ENCODE measurements at places on chromosomes 5 and 9.

DNA sequence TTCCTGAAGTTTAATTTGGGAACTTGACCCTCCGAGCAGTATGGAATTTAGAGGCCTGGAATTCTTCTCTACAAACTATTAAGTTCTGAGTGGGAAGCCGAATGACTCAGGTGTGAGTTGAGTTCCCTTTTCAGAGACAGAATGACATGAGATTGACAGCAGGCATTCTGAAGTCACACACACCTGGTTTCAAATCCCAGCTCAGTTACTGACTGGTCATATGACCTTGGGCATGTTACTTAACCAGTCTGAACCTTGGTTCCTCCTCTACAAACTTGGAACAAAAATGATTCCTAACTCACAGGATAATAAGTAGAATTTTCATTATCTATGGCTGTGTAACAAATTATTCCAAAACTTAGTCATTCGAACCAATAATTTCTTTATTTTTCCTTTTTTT, 45.5 kb upstream of the GPBP1 start:
- no peak for DNase-seq

- DNase-seq: no peak
Measured at GRCh38 chr5:169796731-169797130, 159.7 kb downstream of the DOCK2 start.

DNA sequence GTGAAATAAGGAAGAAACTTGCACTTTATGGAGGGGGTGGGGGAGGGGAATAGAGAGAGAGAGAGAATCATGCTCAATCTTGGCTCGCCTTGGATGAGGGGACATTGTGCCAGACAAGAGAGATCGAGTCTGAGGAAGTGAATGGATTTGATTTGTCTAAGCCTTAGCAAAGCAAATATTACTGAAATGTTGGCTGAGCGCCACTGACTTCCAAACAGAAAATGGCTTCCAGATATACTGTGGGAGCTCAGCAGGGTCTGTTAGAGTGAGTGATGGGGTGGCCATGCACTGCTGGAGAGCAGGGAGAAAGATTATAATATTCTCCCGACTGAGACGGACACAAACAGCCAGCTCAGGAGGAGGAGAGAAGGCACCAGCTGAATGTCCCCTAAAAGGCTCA, 34.5 kb downstream of the BRINP1 start:
- no peak for DNase-seq

GRCh38 chr5:127070243-127070642, 3.1 kb downstream of the C5orf63 start:
- DNase-seq: no peak

DNA sequence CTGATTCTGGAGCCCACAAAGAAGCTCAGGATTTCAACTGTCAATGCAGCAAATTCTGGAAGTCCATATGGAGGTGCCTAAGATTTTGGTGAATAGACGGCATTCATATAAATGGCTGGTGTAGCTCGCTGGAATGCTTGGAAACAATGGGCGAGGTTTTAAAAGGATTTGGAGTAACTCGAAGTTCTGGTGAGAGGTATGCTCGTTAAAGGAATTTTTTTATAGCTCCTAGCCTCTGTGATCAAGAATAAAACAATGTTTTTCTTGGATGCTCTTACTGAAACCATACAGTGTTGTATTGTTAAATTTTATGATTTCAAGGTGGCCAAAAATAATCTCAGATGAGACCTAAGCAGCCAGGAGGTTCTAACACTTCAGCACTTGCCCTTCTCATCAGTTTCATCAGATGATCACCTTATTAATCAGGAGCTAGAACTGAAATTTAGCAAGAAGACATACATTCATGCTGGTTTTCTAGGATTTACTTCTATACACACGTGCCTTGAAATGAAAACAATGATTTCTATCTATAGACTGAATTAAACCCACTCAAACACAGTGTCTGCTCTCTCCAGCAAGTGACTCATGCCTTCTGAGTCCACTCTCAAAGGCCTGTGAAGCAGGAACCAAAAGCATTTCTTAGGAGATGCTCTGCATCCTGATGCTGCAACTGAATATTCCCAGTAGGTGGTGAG, 79.2 kb downstream of the OTULIN start:
- DNase-seq: no peak

- DNase-seq: no peak
Measured at GRCh38 chr5:166719991-166720390, 1571.5 kb upstream of the WWC1 start.

DNA sequence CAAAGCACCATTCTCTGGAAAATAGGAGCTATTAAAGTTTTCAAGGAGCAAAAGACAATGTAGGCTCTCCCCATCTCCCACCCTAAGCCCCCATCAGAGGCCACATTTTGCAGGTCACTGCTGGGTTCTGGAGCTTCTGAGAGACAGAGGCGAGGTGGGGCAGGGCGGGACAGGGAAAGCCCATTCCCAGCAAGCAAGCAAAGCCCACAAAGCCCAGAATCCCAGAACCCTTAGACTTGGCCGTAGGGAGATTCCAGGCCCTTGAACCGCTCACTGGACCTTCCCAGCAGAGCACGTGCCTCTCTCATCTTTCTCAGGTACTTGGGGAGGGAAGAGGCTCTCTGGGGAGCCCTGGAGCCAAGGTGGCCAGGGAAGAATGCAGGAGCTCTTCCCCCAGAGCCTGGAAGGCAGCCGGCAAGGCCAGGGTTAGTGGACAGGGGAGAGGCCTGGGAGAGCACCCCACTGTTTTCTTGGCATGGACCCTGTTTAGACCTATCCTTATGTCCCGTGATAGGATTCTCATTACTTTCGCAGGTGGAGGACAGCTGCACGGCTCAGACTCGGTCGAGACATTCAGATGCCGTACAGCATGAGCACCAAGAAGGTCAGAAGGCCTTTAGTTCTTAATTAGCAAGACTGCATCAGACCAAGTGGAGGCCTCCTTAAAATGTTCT, 52.4 kb downstream of the ZNF354C start:
- no peak for DNase-seq

DNA sequence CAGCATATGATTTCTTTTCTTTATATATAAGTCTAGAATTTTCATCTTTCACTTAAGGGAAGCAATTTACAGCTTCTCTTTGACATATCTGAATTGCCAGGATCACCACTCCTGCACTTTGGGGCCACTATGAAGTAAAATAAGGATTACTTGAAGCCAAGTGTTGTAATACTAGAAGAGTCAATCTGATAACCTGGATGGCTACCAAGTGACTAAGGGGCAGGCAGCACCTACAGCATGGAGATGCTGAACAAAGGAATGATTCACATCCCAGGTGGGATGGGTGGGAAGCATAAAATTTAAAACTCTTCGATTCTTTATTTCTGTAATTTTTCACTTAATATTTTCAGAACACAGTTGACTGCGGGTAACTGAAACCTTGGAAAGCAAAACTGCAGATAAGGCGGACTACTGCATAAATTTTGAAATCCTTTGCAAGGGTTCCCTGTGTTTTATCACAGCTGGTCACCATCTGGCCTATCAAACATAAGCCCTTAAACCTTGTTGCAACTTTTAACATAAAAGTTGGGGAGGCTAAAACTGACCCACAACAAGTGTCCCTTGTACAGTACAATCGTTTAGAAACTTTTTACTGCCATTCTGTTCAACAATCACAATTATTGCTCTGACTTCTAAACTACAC, 31.2 kb downstream of the NR3C1 start:
- no peak for DNase-seq

GRCh38 chr5:15715967-15716366, 216.0 kb downstream of the FBXL7 start:
- DNase-seq: no peak

DNA sequence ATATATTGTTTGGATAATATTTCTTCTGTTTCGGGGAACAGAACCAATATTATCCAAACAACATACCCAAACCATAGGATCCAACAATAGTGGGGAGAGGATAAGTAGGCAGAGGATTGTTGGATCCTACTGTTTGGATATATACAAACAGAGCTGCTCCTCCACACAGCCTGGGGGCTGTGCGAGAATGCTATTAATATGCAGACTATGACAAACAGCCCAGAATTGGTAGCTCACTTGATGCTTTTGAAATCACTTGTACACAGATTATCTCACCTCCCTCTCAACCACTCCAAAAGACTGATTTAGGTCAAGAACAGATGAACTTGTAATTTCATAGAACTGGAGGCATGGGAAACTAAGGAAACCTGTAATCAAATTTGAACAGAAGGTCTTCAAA, 24.4 kb upstream of the MLANA start:
- DNase-seq: no peak

GRCh38 chr9:127634698-127635097, 22.6 kb downstream of the STXBP1 start:
- DNase-seq: no peak

DNA sequence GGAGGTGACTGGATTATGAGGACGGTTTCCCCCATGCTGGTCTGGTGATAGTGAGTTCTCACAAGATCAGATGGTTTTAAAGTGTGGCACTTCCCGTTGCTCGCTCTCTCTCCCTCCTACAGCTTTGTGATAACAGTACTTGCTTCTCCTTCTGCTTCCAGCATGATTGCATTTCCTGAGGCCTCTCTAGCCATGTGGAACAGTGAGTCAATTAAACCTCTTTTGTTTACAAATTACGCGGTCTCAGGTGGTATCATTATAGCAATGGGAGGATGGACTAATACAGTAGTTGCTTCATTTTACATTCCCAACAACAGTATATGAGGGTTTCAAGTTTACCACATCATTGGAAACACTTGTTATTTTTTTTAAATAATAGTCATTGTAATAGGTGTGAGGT, 937.3 kb upstream of the ARRDC3 start:
- no peak for DNase-seq

GRCh38 chr5:111233052-111233374, 8.8 kb downstream of the CAMK4 start:
- DNase-seq: no peak

- DNase-seq: no peak
Measured at GRCh38 chr9:78463750-78464149, 166.8 kb downstream of the PSAT1 start.

GRCh38 chr5:55226027-55226933, 835 bp downstream of the MCIDAS start:
- DNase-seq: no peak

GRCh38 chr5:124210111-124210910, 536.1 kb downstream of the ZNF608 start:
- no peak for DNase-seq

DNA sequence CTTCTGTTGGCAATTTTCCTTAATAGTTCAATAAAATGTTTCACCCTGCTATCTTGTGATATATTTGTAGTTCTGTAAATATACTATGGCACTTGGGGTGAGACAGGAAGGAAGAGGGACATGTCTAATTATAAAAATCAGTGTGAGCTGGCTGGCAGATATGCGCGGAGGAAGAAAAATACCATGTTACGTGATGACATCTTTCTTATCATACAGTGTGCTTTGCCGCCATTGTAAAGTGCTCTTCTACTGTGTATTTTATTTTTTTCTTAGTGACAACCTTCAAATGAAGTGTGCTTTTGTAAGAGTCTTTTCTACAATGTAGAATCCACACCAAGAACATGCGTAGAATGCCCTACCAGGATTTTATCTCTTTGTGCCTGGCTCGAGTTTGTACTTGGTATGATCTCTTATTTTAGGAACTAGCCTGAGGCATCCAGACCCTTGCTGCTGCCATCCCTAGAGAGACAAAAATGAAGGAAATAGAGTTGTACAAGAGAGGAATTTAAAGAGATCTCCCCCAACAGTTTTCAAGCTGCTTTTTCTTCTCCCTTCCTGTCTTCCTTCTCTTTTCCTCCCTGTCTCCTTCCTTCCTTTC, 46.7 kb upstream of the RIOK2 start:
- no peak for DNase-seq

GRCh38 chr5:156527611-156528010, 200.6 kb downstream of the SGCD start:
- DNase-seq: no peak

DNA sequence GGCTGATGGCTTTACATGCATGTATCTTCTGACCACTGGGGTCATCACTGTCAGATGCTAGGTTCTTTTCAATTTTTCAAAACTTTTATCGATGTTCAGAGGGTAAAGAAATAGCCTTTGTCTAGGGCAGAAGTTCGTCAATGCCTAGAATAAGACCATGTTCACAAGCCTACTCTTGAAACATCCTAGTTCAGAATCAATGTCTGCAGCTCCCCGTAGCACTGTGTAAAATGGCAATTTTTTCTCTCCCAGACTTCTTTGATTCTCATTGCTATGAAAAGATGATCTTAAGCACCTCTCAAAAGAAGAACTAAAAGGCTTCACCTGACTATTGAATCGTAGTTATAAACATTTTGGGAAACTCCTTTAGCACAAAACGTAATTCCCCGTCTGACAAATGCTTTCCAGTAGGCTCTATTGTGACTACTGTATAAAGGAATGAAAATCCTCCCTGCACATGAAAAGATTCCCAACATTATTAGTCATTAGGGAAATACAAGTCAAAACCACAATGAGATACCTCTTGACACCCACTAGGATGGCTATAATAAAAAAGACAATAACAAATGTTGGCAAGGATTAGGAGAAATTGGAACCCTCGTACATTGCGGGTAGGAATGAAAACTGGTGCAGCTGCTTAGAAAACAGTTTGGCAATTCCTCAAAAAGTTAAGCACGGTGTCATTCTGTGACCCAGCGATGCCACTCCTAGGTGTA, 263.5 kb downstream of the ARHGAP26 start:
- no peak for DNase-seq

- no peak for DNase-seq
Measured at GRCh38 chr9:18327121-18327520, 146.8 kb upstream of the ADAMTSL1 start.

GRCh38 chr5:34517249-34517648, 138.9 kb upstream of the RAI14 start:
- DNase-seq: no peak

DNA sequence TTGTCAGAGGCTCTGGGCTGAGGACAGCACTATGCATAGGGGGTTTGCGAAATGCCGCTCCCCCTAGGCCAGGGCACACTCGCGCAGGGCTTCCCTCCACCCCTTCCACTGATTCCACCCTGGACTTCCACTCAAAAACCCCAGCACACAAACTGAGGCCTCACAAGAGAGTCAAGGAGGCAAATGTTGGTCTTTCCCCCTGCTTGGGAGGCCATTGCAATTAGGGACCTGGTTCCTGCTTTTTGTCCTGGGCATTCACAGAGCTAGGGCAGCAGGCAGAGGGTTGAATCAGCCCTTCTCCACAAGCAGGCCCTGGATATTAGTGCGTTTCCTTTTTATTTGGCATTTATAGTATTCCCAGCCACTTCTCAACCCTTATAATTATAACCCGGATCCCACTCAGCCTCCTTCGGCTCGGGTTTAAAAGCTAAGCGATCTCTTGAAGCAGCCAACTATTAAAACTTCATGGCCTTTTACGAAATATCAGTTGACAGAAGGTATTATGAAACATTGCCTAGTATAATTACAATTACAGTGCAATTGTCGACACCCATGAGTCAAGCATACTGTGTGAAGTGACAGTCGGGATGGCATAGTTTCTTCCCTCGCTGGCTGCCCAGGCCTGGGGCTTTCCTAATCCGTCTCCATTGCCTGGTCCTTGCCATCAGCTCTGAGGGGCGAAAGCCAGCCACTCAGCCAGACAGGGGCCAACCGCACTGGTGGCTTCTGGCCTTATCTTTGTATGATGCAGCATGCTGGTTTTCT, 285.5 kb upstream of the MAP3K1 start:
- DNase-seq: no peak

- no peak for DNase-seq
Measured at GRCh38 chr5:88955403-88955802, 72.4 kb upstream of the MEF2C start.
